ENCODE measurements at places on chromosomes 6 and 20.

GRCh38 chr20:41234546-41234945 is 83.0 kb downstream of the ZHX3 start:
- H3K4me1 ChIP-seq: peaks cover 21% of the 10 kb centered on the region
- H3K4me3 ChIP-seq: no peak overlapping the region
- DNase-seq: no peak
- no peak overlapping the region for H3K27ac ChIP-seq
- H3K27me3 ChIP-seq: no peaks in the 10 kb centered on the region

DNA sequence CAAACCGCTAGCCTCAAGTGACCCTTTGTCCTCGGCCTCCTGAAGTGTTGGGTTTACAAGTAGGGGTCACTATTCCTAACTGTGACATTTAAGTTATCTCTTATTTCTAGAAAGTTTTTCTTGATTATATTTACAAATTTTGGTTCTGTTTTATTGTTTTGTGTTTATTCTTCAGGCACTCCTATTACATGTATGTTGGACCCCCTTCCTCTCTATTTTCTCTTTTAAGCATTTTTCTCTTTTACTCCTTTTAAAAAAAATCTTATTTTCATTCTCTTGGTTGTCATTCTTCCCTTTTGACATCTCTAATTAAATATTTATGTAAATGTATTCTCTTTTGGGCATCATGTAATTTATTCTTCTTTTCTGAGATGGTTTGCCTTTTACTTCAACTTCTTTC is 50.4 kb upstream of the MAP3K7 start:
- H3K36me3 ChIP-seq: no peaks in the 10 kb centered on the region
- no peak overlapping the region for H3K4me3 ChIP-seq
- H3K27me3 ChIP-seq: no peaks in the 10 kb centered on the region
- DNase-seq: no peak
- H3K27ac ChIP-seq: no peak overlapping the region

GRCh38 chr6:1313767-1314503 is 2.0 kb downstream of the FOXQ1 start:
- no peaks in the 10 kb centered on the region for H3K36me3 ChIP-seq
- H3K27me3 ChIP-seq: peaks cover 64% of the 10 kb centered on the region
- H3K27ac ChIP-seq: no peak overlapping the region
- H3K4me1 ChIP-seq: no peaks in the 10 kb centered on the region
- H3K4me3 ChIP-seq: no peak overlapping the region

DNA sequence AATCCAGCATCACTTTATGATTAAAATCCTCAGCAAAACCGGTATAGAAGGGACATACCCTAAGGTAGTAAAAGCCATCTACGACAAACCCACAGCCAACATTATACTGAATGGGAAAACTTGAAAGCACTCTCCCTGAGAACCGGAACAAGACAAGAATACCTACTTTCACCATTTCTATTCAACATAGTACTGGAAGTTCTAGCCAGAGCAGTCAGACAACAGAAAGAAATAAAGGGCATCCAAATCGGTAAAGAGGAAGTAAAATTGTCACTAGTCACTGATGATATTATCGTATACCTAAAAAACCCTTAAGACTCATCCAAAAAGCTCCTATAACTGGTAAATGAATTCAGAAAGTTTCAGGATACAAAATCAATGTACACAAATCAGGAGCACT is 33.3 kb downstream of the BLOC1S5 start:
- no peak overlapping the region for H3K27ac ChIP-seq
- no peak for DNase-seq
- no peak overlapping the region for H3K4me3 ChIP-seq

DNA sequence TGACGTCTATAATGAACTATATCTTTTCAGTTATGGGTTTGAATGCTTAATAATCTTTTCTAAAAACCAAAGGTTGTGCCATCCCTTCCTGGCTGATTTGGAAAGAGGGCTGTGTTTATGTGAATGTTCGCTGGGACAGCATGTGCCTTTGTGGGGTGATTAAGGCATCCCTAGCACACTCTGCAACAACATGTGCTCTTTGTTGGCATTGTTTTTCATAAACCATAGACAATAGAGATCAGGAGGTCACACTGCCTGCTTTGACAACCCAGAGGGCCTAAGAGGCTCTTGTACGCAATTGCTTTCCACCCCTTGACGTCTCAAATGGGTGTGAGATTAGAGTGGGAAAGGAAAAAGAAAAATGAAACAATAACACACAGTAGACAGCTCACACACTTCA is 116.0 kb downstream of the LRRC1 start:
- DNase-seq: no peak
- no peaks in the 10 kb centered on the region for H3K27me3 ChIP-seq
- H3K27ac ChIP-seq: no peak overlapping the region
- no peak overlapping the region for H3K4me3 ChIP-seq
- no peaks in the 10 kb centered on the region for H3K4me1 ChIP-seq
- no peaks in the 10 kb centered on the region for H3K36me3 ChIP-seq

DNA sequence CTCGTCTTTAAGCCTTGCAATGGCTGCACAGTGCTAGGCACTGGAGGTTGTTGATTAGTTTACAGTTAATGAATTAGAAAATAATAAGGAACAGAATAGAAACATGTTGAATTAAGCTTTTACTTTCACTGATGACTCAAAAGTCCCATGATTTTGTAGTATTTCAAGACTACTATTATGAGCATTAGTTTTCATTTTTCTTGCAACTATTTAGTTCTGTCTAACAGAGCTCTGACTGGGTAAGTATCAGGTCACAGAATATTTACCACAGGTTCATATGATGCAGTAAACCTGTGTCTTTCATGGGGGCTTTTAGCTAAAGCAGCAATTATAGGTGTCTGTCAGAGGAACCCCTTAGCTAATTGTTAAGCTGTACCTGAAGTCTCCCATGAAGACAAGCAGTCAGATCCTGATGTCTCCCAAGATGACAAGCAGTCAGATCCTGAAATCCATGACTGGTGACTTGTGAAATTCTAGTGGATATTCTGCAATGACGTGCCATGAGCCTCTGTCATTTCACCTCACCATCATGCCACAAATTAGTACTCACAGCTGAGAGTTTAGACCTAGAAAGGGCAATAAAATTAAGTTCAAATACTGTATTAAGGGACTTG is 8.2 kb upstream of the GPR31 start:
- DNase-seq: no peak
- no peaks in the 10 kb centered on the region for H3K36me3 ChIP-seq
- H3K4me1 ChIP-seq: no peaks in the 10 kb centered on the region
- no peak overlapping the region for H3K4me3 ChIP-seq
- no peak overlapping the region for H3K27ac ChIP-seq
